ENCODE measurements at places on chromosomes 4 and X. TPM values are rescaled to one million over a fixed set of nuclear protein-coding genes. Genes with fewer than 3 reads are reported as not detected.

Gene MAGEA8
- not detected for polyA plus RNA-seq

Gene GPR119
- polyA plus RNA-seq = not detected

Gene HDAC6
- polyA plus RNA-seq = 25.7 TPM

Gene MAP3K15
- not detected for polyA plus RNA-seq

Gene CD38
- polyA plus RNA-seq = 31.1 TPM

Gene POF1B
- polyA plus RNA-seq = 0.25 TPM

Gene PDCL2
- not detected for polyA plus RNA-seq

Gene HTR2C
- not detected for polyA plus RNA-seq

Gene IDS
- polyA plus RNA-seq = 77.4 TPM

Gene NAA11
- not detected for polyA plus RNA-seq

Gene GPR101
- polyA plus RNA-seq = 0.25 TPM

Gene HS3ST1
- 13.4 TPM for polyA plus RNA-seq

Gene ABCD1
- polyA plus RNA-seq = 4.5 TPM

Gene HMGB2
- 195 TPM for polyA plus RNA-seq

Gene GPRIN3
- not detected for polyA plus RNA-seq

DNA sequence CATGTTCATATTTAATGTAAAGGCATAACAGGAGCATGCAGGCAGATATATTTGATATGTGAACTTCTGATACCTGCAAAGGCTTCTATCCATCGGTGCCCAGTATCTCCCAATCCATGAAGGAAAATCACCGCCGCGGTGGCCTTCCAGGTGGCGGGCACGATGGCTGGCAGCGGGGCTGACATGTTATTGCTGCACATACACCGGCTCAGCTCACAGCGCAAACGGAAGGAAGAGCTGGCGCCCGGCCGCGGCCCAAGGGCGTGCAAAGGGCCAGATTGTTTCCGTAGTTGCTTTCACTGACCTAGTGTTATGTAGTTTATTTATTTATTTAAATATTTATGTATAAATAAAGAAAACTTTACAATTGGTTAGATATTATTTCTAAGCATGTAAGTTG is 322.7 kb upstream of the PITX2 start:
- no peaks in the 10 kb centered on the region for H3K4me1 ChIP-seq
- H3K4me3 ChIP-seq = no peak overlapping the region
- no peak overlapping the region for H3K27ac ChIP-seq
- H3K36me3 ChIP-seq = no peaks in the 10 kb centered on the region
- no peak for DNase-seq

DNA sequence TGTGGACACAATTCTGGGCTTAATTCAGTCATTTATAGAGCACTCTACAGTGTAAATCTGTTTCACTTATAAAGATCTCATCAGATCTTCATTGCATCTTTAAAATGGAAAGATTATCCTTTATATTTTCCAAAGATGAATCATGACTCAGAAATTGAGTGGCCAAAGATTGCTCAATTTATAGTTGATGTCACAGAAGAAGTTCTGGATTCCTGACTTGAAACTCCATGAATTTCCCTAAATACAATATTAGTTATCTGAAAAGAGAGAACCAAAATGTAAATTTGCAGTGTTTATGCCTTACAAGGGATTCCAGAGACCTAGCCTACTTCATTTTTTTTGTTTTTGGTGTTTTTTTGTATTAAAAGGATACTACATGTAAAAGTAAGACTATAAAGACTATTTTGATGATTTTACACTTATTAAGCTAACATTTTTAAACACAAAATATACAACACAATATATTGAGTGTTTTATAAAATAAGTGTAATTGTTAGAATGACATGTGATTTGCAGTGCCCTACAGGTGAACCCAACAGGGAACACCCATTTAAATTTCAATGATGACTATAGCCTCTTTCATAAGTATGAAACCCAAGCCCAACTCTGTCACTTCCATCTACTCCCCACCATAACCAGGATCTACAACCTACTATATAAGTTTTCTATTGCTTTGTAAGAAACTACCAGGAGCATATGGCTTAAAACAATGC is 183.5 kb downstream of the PCDH7 start:
- H3K27me3 ChIP-seq = no peaks in the 10 kb centered on the region
- no peaks in the 10 kb centered on the region for H3K36me3 ChIP-seq
- no peak overlapping the region for H3K4me3 ChIP-seq
- no peaks in the 10 kb centered on the region for H3K4me1 ChIP-seq
- no peak for DNase-seq
- H3K27ac ChIP-seq = no peak overlapping the region

- H3K4me1 ChIP-seq = peaks cover 29% of the 10 kb centered on the region
- H3K27me3 ChIP-seq = no peaks in the 10 kb centered on the region
- peak overlapping the region; percentile 12 for H3K4me3 ChIP-seq
- no peak for DNase-seq
- H3K36me3 ChIP-seq = no peaks in the 10 kb centered on the region
Observed at GRCh38 chr4:159206427-159206871, 103.6 kb downstream of the RAPGEF2 start.

- H3K27ac ChIP-seq = peak overlapping the region; percentile 73
- no peak overlapping the region for H3K4me3 ChIP-seq
- DNase-seq = no peak
- H3K36me3 ChIP-seq = peaks cover 38% of the 10 kb centered on the region
- H3K27me3 ChIP-seq = no peaks in the 10 kb centered on the region
Observed at GRCh38 chr4:85738721-85739120, 263.8 kb downstream of the ARHGAP24 start.

DNA sequence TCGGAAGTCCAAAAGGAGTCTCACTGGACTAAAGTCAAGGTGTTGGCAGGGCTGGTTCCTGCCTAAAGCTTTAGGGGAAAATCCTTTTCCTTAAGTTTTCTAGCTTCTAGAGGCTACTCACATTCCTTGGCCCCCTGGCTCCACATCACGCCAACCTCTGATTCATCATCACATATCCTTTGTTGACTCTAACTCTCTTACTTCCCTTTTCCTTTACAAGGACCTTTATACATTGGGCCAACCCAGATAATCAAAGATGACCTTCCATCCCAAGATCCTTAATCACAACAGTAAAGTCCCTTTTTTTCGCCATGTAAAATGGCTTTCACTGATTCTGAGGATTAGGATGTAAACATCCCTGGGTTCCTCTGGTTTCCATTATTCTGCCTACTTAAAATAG is 146.4 kb upstream of the DCAF8L1 start:
- H3K27ac ChIP-seq = no peak overlapping the region
- no peaks in the 10 kb centered on the region for H3K36me3 ChIP-seq
- H3K27me3 ChIP-seq = no peaks in the 10 kb centered on the region
- no peak overlapping the region for H3K4me3 ChIP-seq
- no peaks in the 10 kb centered on the region for H3K4me1 ChIP-seq

DNA sequence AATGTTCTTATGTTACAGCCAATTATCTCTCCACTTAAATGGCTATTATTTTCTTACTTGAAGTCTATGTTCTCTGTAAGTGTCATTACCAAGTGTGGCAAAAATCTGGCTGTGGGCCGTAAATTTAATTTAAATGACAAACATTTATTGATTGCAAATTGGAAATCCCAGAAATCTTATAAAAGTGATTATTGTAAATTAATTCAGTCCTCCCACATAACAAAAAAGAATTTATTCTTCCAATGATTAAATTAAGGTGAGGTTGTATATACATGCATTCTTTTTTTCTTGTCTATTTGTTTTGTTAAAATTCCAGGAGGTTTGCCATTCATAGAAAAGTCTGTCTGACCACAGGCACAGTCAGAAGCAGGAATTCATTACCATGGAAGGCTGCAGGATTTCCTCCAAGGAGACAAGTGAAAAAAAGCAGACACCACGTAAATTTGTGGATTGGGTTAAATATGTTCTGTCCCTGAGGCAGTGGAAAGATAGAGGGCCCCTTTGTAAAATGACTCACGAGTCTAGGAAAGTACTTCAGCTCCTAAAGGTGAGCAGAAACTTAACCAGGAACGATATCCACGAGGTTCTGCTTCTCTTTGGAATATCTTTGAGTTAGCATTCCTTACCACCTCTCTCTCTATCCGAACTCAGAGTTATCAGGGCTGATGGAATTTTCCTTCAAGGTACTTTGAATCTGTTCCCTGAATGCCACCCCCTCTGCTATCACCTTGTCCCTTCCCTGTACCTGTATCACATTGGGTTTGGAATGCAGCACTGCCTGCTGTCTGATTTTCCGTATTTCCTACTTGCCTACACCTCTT is 10.7 kb downstream of the PPARGC1A start:
- no peak overlapping the region for H3K4me3 ChIP-seq
- no peaks in the 10 kb centered on the region for H3K4me1 ChIP-seq
- H3K36me3 ChIP-seq = no peaks in the 10 kb centered on the region

DNA sequence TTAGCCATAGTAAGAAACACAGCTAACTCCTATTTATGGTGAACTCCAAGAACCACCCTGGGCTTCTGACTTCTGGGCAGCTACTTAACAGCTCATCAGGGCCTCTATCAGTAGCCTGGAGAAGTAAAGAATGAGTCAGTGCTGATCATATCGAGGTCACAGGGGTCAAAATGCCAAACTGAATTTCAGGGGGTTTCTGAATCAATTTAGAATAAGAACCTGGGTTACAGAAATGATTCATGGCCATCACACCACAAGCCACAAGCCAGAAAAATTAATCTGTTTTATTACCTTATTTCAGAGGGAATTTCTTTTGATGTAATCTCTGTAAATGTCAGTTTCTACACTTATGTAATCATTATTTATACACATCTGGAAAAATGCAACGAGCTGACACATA is 64.4 kb downstream of the CHST7 start:
- no peak overlapping the region for H3K4me3 ChIP-seq
- H3K4me1 ChIP-seq = peaks cover 2% of the 10 kb centered on the region
- DNase-seq = no peak
- H3K27ac ChIP-seq = no peak overlapping the region
- H3K27me3 ChIP-seq = no peaks in the 10 kb centered on the region

GRCh38 chr4:105462576-105462975 is 11.3 kb downstream of the PPA2 start:
- peaks cover 15% of the 10 kb centered on the region for H3K4me1 ChIP-seq
- H3K36me3 ChIP-seq = peaks cover 27% of the 10 kb centered on the region
- no peak overlapping the region for H3K4me3 ChIP-seq
- H3K27me3 ChIP-seq = no peaks in the 10 kb centered on the region
- DNase-seq = no peak
- H3K27ac ChIP-seq = no peak overlapping the region

DNA sequence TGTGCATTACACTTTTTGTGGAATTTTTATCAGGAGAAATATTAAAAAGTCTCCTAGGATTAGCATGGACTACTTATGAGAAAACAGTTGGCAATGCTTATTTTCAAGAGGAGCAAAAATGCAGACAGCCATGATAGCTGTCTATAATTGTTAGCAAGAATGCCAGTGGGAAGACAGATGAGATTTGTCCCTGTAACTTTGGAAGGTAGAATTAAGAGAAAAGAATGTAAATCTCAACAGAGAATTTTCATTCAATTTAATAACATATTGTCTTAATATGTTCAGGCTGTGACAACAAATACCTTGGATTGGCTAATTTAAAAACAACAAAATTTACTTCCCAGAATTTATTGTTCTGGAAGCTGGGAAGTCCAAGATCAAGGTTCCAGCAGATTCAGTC is 349.2 kb downstream of the IQCM start:
- no peaks in the 10 kb centered on the region for H3K4me1 ChIP-seq
- no peaks in the 10 kb centered on the region for H3K27me3 ChIP-seq
- no peaks in the 10 kb centered on the region for H3K36me3 ChIP-seq
- H3K27ac ChIP-seq = no peak overlapping the region
- DNase-seq = no peak

- H3K36me3 ChIP-seq = no peaks in the 10 kb centered on the region
- no peak overlapping the region for H3K4me3 ChIP-seq
- H3K4me1 ChIP-seq = no peaks in the 10 kb centered on the region
- DNase-seq = no peak
- no peaks in the 10 kb centered on the region for H3K27me3 ChIP-seq
Observed at GRCh38 chr4:124529131-124529530, 183.4 kb downstream of the ANKRD50 start.

- no peaks in the 10 kb centered on the region for H3K27me3 ChIP-seq
- DNase-seq = no peak
- H3K27ac ChIP-seq = no peak overlapping the region
- H3K36me3 ChIP-seq = peaks cover 21% of the 10 kb centered on the region
Observed at GRCh38 chrX:118558926-118559325, 63.3 kb downstream of the DOCK11 start.

DNA sequence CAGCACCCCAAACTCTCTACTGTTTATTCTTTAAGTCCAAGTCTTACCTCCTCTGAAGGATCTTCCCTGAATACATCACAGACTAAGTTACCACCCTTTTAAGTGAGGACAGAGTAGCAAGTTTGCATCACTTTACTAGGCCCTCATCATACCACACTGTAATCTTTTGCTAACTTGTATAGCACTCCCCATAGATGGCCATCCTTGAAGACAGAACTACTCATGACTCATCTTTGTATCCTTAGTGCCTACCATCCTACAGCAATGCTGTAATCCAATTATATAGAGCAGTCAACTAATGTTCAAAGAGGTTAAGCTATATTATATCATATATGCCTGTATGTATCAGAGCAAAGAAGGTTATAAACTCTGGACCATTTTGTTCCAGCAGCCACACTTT is 101.4 kb downstream of the ADAMTS3 start:
- no peaks in the 10 kb centered on the region for H3K36me3 ChIP-seq
- no peaks in the 10 kb centered on the region for H3K27me3 ChIP-seq
- no peak overlapping the region for H3K27ac ChIP-seq
- no peak overlapping the region for H3K4me3 ChIP-seq

DNA sequence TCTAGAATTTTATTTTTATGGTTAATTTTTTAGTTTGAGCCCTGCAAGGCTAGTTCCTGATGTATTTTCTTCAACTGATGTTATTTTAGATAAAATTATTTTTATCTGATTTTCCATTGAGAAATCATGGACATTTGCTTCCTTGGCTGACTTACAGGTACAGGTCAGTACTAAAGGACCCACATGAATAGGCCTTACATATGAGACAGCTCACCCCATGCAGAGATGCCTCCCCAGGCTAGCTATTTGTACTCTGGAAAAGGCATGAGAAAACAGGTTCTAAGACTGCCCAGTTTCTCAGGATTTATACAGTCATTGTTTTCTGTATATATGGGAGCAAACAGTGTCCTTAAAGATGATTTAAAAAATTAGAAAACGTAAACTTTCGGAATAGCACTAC is 255.5 kb downstream of the BMPR1B start:
- H3K4me1 ChIP-seq = no peaks in the 10 kb centered on the region
- H3K4me3 ChIP-seq = no peak overlapping the region

DNA sequence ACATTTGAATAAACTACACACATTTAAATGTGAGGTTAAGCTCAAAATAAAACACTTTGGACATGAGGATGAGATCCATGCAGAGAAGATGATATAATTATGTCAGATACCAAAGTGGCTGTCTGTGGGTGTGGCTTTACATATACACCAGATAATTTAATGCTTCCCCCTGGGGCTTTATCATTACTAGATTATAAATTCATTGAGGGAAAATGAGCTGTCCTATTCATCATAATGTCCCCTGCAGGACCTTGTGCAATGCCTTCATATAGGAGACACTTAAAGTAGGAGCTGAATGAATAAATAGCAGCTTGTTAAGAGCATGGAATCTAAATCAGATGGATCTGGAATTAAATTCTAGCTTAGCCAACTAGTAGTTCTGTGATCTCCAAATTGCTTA is 49.7 kb downstream of the OTC start:
- H3K4me3 ChIP-seq = no peak overlapping the region
- H3K4me1 ChIP-seq = no peaks in the 10 kb centered on the region
- H3K36me3 ChIP-seq = no peaks in the 10 kb centered on the region

GRCh38 chrX:13047759-13048158 is 3.3 kb upstream of the FAM9C start:
- H3K4me3 ChIP-seq = no peak overlapping the region
- no peak for DNase-seq
- peaks cover 10% of the 10 kb centered on the region for H3K4me1 ChIP-seq
- no peak overlapping the region for H3K27ac ChIP-seq

GRCh38 chrX:18574591-18574990 is 97.3 kb downstream of the RS1 start:
- H3K27ac ChIP-seq = no peak overlapping the region
- peaks cover 4% of the 10 kb centered on the region for H3K36me3 ChIP-seq
- no peaks in the 10 kb centered on the region for H3K4me1 ChIP-seq
- H3K4me3 ChIP-seq = no peak overlapping the region
- no peaks in the 10 kb centered on the region for H3K27me3 ChIP-seq
